ENCODE measurements at places on chromosomes 13 and 19.

DNA sequence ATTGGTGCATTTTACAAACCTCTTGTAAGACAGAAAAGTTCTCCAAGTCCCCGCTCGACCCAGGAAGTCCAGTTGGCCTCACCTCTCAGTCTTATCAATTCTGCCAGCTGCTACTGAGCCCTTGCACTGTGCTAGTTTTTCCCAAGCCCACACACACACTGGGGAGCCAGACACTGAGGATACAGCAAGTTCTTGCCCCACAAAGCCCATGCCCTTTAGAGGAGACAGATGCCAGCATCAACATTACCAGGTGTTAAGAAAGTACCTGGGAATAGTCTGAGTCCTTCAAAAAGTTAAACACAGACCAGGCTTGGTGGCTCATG is 175.0 kb downstream of the PTPRS start:
- no peak for DNase-seq

GRCh38 chr13:94599877-94600276 is 1.8 kb upstream of the GPR180 start:
- DNase-seq = no peak

GRCh38 chr13:28373810-28374209 is 121.1 kb downstream of the FLT1 start:
- DNase-seq = peak; percentile 91

DNA sequence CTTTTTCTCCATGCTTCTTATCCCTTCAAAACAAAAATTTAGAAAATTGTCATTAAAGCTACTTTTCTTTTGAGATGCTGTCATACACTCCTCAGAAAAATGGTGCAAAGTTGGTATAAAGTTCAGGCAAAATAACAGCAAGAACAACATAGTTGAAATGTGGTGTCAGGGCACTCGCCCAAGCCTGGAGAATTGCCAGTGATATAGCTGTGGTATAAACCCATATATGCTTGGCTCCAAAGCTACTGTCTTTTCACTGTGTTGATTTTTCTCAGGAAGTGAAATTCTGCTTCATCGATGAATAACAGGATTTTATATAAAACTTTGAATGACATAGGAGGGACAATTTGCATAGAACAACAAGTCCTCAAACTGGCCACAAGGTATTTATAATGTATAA is 2532.9 kb downstream of the PCDH9 start:
- no peak for DNase-seq

DNA sequence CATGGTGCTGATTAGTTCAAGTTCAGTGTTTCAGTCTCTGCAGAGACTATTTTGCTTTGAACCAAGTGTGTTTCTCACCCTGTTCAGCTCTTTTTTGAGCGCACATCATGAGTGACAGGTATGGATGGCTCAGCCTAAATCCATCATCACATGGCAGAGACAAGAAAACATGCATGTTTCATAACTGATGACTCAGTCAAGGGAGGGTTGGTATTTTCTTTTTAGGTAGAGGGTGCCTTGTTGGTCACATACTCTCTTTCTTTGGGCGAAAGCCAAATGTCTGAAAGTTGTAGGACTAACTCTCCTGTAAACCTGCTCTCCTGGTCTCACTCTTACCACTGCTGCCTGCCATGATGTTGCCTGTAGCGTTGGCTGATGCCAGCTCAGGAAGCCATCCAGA is 48.1 kb upstream of the RAP2A start:
- DNase-seq = peak; percentile 15

DNA sequence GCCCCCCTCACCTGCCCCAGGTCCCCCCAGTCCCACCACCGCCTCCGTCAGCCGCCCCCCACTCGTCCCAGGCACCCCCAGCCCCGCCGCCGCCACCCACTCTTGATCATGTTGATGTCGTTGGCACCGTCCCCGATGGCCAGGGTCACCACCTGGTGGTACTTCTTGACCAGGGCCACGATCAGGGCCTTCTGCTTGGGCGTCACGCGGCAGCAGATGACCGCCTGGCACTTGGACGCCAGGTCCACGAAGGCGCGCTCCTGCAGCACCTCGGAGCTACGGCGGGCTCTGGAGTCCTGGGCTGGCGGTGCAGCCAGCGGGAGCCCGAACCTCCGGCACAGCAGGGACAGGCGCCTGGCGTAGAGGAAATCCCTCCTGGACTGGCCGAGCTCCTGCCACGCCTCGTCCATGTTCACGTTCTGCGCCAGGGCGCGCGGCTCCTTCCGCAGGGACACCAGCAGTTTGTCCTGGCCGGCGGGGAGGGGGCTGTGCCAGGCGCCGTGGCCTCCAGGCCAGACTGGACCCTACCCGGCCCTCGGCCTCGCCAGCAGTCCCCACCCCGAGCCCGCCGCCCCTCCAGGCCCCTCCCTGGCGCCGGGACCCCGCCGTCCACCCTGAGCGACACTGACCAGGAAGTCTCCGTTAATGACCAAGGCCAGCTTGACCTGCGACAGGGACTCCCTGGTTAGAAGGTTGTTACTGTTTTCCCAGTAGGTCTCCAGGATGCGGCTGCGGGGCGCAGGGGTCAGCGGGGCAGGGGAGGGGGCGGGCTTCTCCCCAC is 22.6 kb downstream of the ATP8B3 start:
- no peak for DNase-seq

DNA sequence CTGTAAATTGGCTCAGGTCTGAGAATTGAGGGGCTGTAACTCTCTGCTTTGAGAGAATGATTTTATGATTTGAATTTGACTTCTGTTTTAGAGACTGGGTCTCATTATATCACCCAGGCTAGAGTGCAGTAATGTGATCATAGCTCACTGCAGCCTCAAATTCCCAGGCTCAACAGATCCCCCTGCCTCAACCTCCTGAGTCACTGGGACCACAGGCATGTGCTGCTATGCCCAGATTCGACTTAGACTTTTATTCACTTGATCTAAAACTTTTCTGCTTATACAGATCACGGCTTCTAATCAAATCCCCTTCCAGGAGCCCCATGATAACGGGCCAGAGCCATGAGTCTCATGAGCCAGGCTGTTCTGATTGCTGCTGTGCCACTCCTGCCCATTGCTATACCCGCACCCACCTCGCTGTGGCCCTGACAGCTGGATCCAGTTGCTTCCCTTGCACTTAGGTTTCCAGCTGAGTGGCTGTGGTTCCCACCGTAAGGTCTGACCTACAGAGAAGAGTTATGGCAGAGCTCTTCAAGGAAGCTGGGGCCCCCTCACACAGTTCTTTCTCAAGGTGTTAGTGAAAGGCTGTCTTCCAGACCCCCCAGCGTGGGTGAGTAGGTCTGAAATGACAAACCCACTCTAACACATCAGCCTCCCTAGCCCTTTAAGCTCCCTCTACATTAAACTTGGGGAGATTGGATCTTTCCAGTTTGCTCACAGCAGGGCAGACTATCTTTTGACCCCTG is 251.2 kb upstream of the SGCG start:
- DNase-seq = no peak

GRCh38 chr19:41776700-41777099 is 19.7 kb upstream of the CEACAM3 start:
- DNase-seq = no peak

- peak; percentile 59 for DNase-seq
Measured at GRCh38 chr19:29952646-29953045, 10.6 kb downstream of the URI1 start.

DNA sequence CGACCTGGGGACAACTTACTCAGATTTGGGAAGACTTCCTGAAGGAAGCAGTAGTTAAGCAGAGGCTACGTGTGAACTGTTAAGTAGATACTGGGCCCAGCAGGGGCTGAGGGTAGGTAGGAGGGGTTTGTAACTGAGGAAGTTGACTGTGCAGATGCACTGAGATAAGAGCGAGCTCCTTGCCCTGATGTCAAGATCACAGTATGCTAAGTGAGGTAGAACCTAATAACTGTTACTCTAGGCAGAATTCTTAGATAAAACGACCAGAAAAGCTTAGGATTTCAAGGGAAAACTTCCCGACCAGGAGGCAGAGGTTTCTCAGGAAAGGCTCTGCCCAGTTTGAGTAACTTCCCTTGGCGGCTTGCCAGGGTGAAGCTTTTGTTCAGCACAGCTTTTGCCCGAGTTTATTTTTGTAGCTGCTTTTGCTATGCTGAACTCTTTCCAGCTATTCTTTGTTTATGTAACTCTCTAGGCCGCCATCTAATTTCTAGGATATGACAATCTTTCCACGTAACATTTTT is 632.1 kb downstream of the DIAPH3 start:
- DNase-seq = peak; percentile 58

GRCh38 chr13:110535526-110535925 is 26.0 kb downstream of the RAB20 start:
- no peak for DNase-seq

- no peak for DNase-seq
Measured at GRCh38 chr13:65724226-65724625, 1505.9 kb downstream of the PCDH9 start.

DNA sequence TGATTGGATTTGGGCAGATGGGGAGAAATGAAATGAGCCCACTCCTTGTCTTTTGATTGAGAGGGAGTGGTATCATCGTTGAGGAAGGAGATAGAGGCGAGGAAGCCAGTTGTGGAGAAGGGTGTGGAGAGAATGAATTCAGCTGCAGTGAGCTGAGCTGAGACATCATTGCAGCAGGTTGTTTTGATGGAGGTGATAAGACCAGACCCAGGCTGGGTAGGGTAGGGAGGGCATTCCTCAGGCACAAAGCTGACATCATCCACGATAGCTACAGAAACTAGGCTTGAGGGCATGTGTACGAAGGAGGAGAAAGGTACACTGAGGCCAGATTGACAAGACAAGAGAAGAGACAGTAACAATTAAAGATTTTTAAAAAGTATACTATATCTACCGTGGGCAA is 1500.9 kb upstream of the SLC10A2 start:
- DNase-seq = no peak

DNA sequence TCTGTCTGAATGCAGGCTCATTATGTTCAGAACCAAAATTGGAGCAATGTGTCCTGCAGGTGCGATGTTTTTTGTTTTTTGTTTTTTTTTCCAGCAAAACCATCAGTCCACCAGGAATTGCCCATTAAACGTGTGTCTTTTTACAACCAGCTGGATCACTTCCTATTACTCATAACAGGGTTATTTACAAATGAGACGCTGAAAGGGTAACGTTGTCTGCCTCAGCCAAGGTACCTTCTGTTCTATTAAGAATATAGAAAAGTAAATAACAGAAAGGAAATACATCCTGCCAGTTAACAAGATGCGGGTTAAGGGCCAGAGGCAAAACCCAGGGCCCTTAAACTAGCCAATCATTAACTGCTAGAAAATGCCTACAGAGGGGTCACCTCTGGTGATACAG is 590.4 kb downstream of the TBC1D4 start:
- DNase-seq = no peak

GRCh38 chr13:26021516-26021915 is 30.3 kb downstream of the SHISA2 start:
- no peak for DNase-seq

- DNase-seq = no peak
Measured at GRCh38 chr13:111948811-111949210, 118.1 kb upstream of the SOX1 start.
